MCF 10A (cell line): ENCODE measurements at places on chromosomes 13 and 19.

DNA sequence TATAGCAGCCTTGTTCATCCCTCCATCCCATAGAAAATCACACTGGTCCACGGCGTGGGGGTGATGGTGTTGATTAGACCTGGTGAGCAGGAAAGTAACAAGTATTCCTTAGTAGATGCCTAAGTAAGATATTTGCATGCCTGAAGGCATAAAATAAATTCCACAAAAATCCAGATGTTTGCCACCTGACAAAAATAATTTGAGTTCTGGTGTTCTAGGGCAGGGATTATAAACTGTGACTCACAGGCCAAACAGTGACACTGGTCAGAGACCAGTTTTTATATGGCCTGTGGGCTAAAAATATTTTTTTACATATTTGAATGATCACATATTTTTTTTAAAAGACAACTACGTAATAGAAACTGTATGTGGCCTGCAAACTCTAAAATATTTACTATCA, 310.7 kb downstream of the RFC3 start:
- DNase-seq = no peak

DNA sequence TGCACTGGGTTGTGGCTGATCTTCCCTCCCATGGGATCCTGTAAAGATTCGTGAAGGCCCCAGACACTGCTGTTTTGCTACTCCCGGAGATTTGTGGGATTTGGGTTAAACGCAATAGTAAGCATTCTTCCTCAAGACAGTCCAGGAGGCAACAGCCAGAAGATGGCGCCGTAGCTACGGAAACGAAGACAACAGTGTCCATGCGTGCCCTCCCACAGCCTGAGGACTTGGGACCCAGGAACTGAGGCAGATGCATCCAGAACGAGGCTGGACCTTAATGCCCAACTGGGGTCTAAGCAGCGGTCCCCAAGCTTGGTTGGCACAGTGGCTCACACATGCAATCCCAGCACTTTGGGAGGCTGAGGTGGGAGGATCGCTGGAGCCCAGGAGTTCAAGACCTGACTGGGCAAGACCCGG, 57.6 kb upstream of the ZNF507 start:
- peak; percentile 43 for DNase-seq

DNA sequence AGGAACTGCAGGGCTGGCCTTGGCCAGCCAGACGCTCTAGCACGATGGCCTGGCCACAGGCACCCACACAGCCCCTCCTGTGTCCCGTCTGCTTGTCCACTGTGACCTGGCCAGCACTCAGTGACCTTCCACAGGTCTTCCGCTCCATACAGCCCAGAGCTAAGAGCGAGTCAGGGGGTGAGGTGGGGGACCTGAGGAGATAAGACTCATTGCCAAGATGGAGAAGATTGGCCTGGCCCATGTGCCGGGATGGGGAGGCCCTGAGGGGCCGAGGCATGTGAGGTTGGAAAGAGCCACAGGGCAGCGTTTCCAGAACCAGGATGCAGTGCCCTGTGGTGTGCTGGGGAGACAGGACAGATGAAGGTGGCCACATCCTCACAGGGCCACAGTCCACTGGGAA, 10.2 kb upstream of the SLC7A9 start:
- no peak for DNase-seq

DNA sequence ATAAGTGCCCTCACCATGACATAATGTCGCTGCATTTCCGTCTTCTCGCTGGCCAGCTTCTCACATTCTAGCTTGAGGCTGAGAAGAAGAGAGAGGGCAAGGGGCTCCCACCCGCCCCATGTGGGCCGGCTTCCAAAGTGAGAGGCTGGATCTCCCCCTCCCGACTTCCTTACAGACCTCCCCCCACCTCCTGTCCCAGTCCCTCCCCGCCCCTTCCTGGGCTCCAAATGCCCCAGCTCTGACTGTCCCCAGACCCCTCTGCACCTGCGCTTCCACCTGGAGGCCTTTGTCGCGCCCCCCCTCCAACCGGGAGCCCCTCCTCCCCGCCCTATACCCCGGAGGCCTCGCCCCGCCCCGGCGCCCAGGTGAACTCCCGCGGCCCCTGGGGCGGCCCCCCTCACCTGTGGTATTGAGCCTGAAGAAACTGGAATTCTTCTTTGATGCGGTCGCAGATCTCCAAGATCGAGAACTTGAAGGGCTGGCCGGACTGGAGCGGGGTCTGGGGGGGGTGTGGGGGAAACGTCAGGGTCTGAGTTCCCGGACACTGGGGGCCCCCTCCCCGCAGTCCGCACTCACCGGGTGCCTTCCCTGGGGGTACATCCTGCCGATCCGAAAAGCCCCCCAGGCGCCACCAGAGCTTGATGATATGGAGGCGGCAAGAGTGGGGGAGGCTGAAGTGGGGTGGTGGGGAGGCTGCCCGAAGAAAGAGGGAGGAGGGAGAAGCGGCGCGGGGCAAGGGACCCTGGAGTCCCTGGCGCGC, 595 bp downstream of the TLE2 start:
- no peak for DNase-seq

- DNase-seq = no peak
Observed at GRCh38 chr13:113915012-113915763, 51.3 kb upstream of the GAS6 start.

DNA sequence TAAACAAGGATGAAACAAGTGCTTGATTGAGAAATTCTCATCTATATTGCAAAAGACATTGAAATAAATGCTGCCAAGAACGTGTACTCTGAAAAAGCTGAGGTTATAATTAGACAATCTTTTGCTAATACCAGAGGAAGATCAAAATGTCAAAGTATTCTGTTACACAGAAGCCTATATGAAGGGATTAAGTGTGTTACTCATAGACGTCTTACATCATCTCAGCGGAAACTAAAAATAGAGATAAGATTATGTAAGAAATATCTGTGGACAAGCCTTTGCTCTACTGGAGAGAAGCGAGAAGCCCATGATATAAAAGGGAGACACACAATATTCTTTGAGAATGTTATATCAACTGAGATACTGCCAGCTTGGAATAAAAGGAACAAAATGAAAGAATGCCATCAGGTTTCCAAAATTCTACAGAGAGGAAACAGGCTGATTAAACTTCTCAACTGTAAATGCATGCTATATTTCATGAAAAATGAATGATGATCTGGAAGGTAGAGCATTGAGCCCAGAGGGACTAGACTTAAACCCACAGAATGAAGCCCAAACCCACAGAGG, 699.0 kb downstream of the GPC5 start:
- DNase-seq = peak; percentile 61

- DNase-seq = peak; percentile 88
Observed at GRCh38 chr13:19860884-19861655, 2.4 kb downstream of the ZMYM5 start.

DNA sequence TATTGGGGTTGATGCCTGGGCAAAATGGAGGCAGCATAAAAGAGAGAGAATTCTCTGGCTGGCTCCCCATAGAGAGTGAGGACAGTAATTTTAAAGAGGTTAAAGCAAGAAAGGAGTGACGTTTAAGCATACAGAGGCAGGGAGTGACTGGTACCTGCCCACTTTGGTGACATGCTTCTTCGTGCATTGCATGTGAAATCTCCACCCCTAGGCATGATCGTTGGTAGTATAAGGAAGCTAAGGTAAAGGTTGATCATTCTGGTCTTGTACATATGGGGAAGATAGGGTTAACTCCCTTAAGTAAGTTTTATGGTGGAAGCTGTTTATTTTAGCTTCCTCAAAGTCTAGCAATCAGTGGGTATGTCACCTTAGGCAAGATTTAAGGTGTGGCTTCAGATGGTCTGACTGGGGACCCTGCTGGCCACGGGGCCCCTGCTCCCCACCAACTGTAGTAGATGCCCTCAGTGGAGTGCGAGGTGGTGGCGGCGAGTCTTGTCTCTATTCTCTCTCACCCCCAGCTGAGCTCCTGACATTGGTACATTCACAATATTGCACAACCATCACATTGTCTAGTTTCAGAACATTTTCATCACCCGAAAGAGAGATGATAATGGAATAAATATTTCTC, 797.5 kb upstream of the SPRY2 start:
- DNase-seq = no peak

GRCh38 chr13:69947582-69947981, 160.0 kb upstream of the ATXN8OS start:
- no peak for DNase-seq

- DNase-seq = no peak
Observed at GRCh38 chr19:5489551-5489950, 34.3 kb downstream of the ZNRF4 start.

DNA sequence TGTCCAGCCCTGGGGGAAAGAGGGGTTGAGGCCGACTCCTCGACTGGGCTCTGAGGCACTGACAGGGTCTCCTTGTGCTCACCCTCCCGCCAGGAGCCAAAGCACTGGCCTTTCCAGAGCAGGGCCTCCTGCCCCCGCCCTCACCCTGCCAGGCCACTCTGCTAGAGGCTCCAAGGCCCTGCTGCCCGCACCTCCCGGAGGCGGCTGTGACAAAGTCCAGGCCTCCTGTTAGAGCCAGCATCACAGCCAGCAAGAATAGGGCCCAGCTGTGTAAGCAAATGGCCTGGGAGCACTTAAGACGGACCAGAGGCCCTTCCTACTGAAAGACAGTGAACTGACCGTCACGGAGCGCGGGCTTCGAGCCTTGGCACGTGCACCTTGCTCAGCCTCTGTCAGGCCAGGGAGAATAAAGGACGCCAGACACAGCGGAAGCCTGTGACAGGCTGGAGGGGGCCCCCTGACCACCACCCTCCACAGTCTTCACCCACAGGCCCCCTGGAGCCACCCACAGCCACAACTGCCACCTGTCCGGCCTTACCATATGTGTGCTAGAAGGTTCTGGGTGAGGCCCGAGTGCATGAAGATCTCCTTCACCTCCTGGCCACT, 50.9 kb downstream of the EPS15L1 start:
- DNase-seq = no peak

- peak; percentile 23 for DNase-seq
Observed at GRCh38 chr19:43534816-43535761, 2.1 kb downstream of the ZNF575 start.

DNA sequence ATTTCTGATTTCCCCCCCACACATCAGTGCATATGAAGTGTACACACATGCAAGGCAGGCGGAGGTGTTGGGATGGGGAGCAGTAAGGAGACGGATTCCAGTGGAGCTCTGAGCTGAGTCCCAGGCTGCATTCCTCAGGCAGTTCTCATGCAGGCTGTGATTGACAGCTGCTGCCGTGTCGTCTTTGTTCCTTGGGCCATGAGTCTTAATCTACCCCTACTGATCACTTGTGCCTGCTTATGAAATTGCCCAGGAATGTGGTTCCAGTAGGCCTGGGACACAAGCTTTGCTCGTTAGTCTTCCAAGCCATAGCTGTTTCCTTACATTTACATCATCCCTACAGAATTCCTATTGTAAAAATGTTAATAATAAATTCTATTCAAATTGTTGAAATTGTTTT, 1241.9 kb downstream of the UQCRFS1 start:
- no peak for DNase-seq

GRCh38 chr13:37766502-37766901, 103.1 kb downstream of the TRPC4 start:
- DNase-seq = no peak

- peak; percentile 12 for DNase-seq
Observed at GRCh38 chr13:46640843-46641242, 87.9 kb downstream of the LRCH1 start.

GRCh38 chr13:77415253-77416071, 88.6 kb upstream of the MYCBP2 start:
- DNase-seq = no peak

- DNase-seq = no peak
Observed at GRCh38 chr19:19485161-19485997, 30.0 kb downstream of the TSSK6 start.

- DNase-seq = no peak
Observed at GRCh38 chr13:53041968-53042516, 13.4 kb downstream of the OLFM4 start.

GRCh38 chr19:17488593-17489391, 18.5 kb downstream of the SLC27A1 start:
- peak; percentile 67 for DNase-seq

DNA sequence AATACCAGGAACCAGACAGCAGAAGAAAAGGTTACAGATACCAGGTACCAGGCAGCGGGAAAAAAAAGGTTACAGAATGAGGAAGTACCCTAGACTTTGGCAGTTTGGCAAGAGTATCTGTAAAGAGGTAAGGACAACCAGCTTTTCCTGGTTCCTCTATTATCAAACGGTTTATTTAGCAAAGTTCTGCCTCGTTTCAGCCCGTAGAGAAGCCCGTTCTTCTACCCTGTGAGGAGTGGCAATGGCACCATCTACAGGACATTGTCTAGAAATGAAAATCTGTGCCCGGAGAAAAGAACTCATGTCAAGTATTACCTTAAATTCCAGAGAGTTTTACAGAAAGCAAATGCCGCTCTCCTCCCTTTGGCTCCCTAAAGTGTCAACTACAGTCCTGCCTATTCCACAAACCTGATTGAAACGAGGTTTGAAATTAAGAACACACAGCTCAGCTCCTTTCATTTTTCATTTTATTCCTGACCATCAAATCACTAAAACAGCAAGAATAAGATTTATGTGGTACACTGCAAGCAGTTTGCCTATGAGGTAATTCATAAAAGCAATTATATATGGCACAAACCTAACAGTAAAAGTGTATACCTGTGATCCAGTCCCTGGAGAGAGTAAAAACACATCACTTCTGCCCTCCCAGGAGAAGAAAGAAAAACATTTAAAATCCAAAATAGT, 226.3 kb downstream of the SLC7A1 start:
- DNase-seq = peak; percentile 62

GRCh38 chr19:3263866-3264265, 39.4 kb downstream of the CELF5 start:
- no peak for DNase-seq

DNA sequence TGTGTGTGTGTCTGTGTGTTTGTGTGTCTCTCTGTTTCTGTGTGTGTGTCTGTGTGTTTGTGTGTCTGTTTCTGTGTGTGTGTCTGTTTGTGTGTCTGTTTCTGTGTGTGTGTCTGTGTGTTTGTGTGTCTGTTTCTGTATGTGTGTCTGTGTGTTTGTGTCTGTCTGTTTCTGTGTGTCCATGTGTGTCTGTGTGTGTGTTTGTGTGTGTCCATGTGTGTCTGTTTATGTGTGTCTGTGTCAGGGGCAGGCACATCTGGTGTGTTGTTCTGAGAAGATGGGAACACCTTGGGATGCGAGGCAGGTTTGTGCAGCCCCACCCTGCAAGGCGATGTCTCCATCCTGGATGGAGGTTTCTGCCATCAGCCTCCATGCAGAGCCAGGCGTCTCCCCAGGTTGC, 275.8 kb upstream of the SOX1 start:
- no peak for DNase-seq

- no peak for DNase-seq
Observed at GRCh38 chr13:43100667-43101066, 77.3 kb downstream of the DNAJC15 start.

DNA sequence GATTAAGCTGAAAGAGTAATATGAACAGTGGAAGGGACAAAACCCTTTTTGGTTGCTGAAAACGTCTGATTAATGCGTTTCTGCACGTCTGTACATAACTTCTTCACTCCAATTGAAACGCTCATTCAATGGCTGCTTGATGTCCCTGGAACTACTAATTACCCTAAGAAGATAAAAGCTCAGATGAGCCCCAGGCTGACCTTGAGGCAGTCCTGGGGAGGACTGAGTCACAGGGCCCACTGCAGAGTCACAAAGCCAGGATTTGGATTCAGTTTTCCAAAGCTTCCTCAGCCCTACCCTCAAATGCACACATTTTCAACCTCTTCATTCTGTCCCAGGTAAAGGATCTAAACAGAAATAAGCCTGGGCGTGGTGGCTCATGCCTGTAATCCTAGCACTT, 75.0 kb upstream of the FLT1 start:
- DNase-seq = no peak
